ENCODE measurements at places on chromosomes 2 and 18.

DNA sequence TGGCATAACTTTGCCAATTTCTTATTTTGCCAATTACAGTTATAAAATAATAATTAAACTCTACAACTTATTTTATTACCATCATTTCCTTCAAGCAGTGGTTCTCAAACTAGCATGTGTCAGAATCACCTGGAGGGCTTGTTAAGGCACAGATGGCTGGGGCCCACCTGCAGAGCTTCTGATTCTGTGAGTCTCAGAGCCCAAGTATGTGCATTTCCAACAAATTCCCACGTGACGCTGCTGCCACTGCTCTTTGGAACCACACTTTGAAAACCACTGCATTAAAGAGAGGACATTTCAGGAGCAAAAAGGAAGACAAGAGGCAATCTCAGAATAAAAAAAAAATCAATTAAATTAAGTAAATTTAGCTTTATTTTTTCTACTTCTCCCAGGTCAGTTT is 94.0 kb upstream of the HNRNPA3 start:
- H3K27ac ChIP-seq = no peak overlapping the region
- no peaks in the 10 kb centered on the region for H3K4me1 ChIP-seq
- no peaks in the 10 kb centered on the region for H3K27me3 ChIP-seq
- H3K36me3 ChIP-seq = no peaks in the 10 kb centered on the region
- no peak overlapping the region for H3K4me3 ChIP-seq

- H3K36me3 ChIP-seq = no peaks in the 10 kb centered on the region
- H3K27ac ChIP-seq = no peak overlapping the region
- no peak for DNase-seq
- peaks cover 8% of the 10 kb centered on the region for H3K27me3 ChIP-seq
- H3K4me1 ChIP-seq = no peaks in the 10 kb centered on the region
- H3K4me3 ChIP-seq = no peak overlapping the region
Observed at GRCh38 chr18:10453261-10453805, 1.1 kb upstream of the APCDD1 start.

- no peak overlapping the region for H3K4me3 ChIP-seq
- no peak overlapping the region for H3K27ac ChIP-seq
- no peaks in the 10 kb centered on the region for H3K36me3 ChIP-seq
Observed at GRCh38 chr2:78408795-78409118, 616.7 kb upstream of the REG3G start.

DNA sequence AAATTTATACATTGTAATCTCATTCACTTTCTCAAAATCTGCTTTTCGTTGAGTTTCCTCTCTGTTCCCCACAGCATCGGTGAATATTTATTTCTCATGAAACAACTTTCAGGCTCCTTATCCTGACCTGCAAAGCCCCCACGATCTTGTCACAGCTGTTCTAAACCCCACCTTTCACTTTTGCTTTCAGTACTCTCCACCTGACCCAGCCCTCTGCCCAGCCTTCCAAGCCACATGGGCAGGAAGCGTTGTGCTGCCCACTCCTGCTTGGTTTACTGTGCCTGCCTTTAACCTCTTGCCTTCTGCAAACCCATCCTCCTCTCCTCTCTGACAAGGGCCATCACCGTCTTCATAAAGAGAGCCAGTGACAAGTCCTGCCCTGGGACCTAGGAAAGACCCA is 262.5 kb downstream of the GALR1 start:
- H3K27me3 ChIP-seq = no peaks in the 10 kb centered on the region
- no peaks in the 10 kb centered on the region for H3K36me3 ChIP-seq
- H3K4me3 ChIP-seq = no peak overlapping the region
- no peak for DNase-seq
- no peaks in the 10 kb centered on the region for H3K4me1 ChIP-seq
- H3K27ac ChIP-seq = no peak overlapping the region

GRCh38 chr2:1602278-1603010 is 141.9 kb downstream of the PXDN start:
- no peaks in the 10 kb centered on the region for H3K36me3 ChIP-seq
- DNase-seq = no peak
- no peaks in the 10 kb centered on the region for H3K4me1 ChIP-seq
- H3K27me3 ChIP-seq = no peaks in the 10 kb centered on the region

DNA sequence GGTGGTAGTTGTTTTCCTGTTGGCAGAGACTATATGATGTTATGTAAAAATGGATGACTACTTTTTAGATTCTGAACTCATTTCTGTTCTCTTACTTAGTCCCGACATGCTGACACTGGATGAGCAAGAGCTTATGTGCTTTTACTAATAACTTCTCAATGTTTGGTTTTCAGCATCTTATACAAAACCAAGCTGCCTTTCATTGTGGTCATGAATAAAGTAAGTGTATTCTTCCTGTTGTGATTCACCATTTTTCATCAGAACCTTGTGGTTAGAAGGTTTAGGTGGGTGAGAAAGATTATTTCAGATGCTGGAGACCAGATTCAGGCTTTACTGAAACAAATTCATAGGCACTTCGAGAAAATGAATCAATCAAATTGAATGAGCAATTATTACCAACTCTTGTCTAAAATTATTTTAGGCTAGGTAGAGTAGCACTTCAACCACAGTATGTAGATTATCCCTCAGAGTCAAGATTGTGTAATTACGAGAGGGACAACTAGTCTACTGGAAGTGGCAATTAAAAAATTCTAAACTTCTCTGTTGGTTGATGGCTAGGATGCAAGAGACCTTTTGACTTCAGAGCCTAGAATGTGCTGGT is 9.3 kb downstream of the GPN1 start:
- no peak for DNase-seq
- H3K27me3 ChIP-seq = no peaks in the 10 kb centered on the region
- peaks cover 60% of the 10 kb centered on the region for H3K36me3 ChIP-seq
- peak overlapping the region; percentile 33 for H3K27ac ChIP-seq
- H3K4me3 ChIP-seq = no peak overlapping the region
- no peaks in the 10 kb centered on the region for H3K4me1 ChIP-seq

GRCh38 chr2:109343460-109343859 is 214.5 kb downstream of the SH3RF3 start:
- H3K36me3 ChIP-seq = no peaks in the 10 kb centered on the region
- DNase-seq = no peak
- H3K27ac ChIP-seq = no peak overlapping the region
- H3K4me1 ChIP-seq = peaks cover 9% of the 10 kb centered on the region

- H3K4me1 ChIP-seq = no peaks in the 10 kb centered on the region
- H3K4me3 ChIP-seq = no peak overlapping the region
- no peak for DNase-seq
- no peaks in the 10 kb centered on the region for H3K36me3 ChIP-seq
- no peaks in the 10 kb centered on the region for H3K27me3 ChIP-seq
- H3K27ac ChIP-seq = no peak overlapping the region
Observed at GRCh38 chr2:166372046-166372445, 3.7 kb downstream of the SCN9A start.

All from effector memory CD4-positive, alpha-beta T cell (primary cell).